Activated T-helper 1 cell treated with anti-CD3 and anti-CD28 coated beads, Interleukin-12 subunit alpha, Interleukin-12 subunit beta, Interleukin-2, Interleukin-4 antibody, amounts not matched to agents 30 ng/mL and 10 ng/mL and 1 ng/mL, durations not matched to agents 14 hours and 24 hours and 36 hours (primary cell): ENCODE measurements at places on chromosomes 7 and 10.
A peak's percentile ranks its signal among the peaks of the same experiment; 100 is the strongest.

DNA sequence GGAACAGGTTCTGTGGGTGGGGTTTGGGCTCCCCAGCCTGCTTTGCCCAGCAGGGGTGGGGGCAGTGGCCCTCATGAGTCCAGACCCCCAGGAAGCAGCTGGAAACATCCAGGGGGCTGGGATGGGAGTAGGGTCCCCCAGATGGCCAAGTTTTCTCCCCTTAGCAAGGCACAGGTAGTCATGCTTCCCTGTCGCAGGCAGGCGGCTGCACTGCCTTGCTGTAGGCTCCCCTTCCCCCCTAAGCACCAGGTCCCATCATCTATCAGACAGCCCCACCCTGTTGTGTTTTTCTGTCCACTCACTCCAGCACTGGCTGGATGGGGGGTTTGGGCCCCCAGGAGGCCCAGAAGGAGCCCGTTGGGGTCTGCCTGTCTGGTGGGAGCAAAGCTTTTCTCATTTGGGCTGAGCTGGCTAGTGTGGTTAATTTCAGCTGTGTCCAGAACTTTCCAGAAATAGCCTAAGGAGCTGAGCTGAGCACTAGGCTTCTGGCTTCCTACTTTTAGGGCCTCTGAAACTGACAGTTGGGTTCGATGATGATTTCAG is 7.9 kb downstream of the BRI3 start:
- no peak overlapping the region for H3K4me3 ChIP-seq
- no peak overlapping the region for H3K27ac ChIP-seq
- DNase-seq = no peak
- no peaks in the 10 kb centered on the region for H3K27me3 ChIP-seq

DNA sequence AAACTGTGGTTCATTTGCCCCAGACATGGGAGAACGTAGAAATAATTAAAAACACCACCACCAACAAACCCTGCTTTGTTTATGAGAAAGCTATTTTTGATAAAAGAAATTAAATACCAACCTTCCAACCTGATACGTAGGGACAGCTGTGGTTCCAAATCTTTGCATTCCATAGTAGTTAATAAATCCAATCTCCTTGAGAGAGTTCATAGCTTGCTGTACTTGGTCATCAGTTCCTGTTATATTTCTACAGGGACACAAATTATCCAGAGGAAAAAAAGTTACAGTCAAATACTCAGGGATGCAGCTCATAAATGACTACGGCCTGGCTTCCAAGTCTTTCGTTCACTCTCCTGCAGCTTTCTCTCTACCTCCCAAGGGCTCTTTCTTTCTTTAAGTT is 41.1 kb downstream of the PUS7 start:
- H3K4me3 ChIP-seq = no peak overlapping the region
- H3K4me1 ChIP-seq = no peaks in the 10 kb centered on the region

DNA sequence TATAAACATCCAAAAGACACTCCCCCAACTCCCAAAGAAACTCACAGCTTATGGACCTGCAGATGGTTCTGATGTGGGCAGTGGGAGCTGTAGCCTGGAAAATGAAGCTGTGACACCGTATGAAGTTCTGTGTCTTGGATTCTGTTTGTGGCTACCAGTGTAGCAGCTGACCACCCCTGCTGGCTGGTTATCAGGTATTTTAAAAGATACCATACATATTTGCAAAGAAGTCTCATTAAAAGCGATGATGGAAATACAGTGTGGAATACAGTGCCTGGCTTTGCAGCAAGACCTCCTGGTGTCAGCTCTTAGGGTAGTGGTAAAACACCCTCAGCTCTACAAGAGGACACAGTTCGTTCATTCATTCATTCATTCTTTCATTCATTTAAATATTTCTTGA is 194.3 kb upstream of the PRKCQ start:
- no peaks in the 10 kb centered on the region for H3K36me3 ChIP-seq
- H3K4me1 ChIP-seq = no peaks in the 10 kb centered on the region
- peaks cover 27% of the 10 kb centered on the region for H3K27me3 ChIP-seq
- no peak overlapping the region for H3K4me3 ChIP-seq
- no peak for DNase-seq
- no peak overlapping the region for H3K27ac ChIP-seq

DNA sequence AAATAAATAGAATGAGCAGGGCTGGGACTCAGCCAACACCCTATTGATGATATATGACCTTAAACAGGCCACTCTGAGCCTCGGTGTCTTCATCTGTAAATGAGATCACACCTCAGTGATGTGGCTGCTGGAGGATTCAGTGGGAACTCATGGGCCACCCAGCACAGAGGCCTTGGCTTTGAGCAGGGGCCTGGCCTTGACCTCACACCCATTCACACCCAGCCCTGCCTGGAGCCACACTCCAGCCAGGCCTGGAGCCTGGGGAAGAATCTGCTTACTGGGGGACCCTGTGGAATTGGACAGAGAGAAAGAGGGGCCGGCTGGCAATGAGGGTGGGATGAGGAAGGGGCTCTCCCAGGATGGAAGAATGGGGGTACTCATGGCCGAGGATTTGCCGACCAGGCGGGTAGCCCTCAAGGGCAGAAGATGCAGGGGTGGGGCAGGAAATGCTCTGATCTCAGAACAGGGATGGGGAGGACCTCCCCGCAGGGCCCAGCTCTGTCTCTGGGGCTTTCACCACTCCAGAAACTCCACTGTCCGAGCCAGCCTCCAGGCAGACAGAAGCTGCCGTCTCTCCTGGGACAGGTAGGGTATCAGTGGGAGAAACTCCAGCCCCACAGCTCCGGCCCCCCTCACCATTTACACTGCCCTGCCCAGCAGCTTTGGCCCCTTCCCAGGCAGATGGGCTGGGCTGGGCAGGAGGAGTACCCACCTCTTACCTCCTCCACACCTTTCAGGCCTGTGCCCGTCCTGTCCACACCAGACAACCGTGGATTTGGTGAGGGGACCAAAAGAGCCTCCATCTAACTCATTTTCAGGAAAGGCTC is 81.9 kb downstream of the RGS10 start:
- peaks cover 3% of the 10 kb centered on the region for H3K27me3 ChIP-seq
- DNase-seq = no peak
- peaks cover 3% of the 10 kb centered on the region for H3K4me1 ChIP-seq

DNA sequence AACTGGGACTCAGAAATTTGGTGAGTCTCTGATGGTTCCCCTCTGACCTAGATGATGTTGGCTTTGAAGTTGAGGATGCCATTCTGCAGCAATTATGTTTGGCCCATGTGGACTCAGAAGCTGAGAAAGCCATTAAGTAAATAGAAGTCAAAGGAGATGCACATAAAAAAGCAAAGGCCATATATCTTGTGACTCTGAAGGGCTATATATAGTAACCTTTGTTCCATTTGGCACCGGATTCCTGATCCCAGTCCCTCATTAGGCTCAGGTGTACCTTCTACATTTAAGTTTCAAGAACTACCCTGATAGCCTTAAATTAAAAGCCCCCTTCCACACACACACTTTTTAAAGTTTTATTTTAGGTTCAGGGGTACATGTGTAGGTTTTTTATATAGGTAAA is 50.0 kb upstream of the PDK4 start:
- peaks cover 2% of the 10 kb centered on the region for H3K27me3 ChIP-seq
- DNase-seq = no peak
- no peak overlapping the region for H3K27ac ChIP-seq
- H3K4me3 ChIP-seq = no peak overlapping the region
- H3K4me1 ChIP-seq = no peaks in the 10 kb centered on the region

- H3K27me3 ChIP-seq = no peaks in the 10 kb centered on the region
- H3K4me3 ChIP-seq = no peak overlapping the region
- DNase-seq = peak; percentile 15
- no peak overlapping the region for H3K27ac ChIP-seq
Measured at GRCh38 chr10:127117125-127117524, 79.3 kb downstream of the INSYN2A start.

- H3K4me3 ChIP-seq = no peak overlapping the region
- no peak overlapping the region for H3K27ac ChIP-seq
- H3K27me3 ChIP-seq = no peaks in the 10 kb centered on the region
Measured at GRCh38 chr10:130022511-130023299, 58.6 kb upstream of the EBF3 start.

DNA sequence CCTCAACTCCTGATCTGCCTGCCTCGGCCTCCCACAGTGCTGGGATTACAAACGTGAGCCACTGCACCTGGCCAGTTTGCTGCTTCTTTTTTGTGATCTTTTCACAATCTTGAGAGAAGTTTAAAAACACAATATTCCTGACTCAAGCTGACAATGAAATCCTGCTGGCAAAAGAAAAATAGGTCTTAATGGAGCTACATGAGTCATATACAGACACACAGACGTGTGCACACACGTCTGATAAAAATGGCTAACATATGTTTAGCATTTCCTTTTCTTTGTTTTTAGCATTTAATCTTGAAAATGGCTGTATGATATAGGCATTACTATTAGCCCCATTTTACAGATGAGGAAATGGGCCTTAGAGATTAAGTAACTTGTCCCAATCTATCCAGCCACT is 29.4 kb upstream of the RAB18 start:
- no peak for DNase-seq
- no peak overlapping the region for H3K27ac ChIP-seq
- no peaks in the 10 kb centered on the region for H3K4me1 ChIP-seq
- no peaks in the 10 kb centered on the region for H3K36me3 ChIP-seq
- peaks cover 11% of the 10 kb centered on the region for H3K27me3 ChIP-seq

GRCh38 chr10:25493122-25493893 is 318.5 kb downstream of the GPR158 start:
- no peak overlapping the region for H3K4me3 ChIP-seq
- DNase-seq = no peak
- H3K27ac ChIP-seq = no peak overlapping the region
- H3K36me3 ChIP-seq = no peaks in the 10 kb centered on the region
- H3K27me3 ChIP-seq = no peaks in the 10 kb centered on the region

DNA sequence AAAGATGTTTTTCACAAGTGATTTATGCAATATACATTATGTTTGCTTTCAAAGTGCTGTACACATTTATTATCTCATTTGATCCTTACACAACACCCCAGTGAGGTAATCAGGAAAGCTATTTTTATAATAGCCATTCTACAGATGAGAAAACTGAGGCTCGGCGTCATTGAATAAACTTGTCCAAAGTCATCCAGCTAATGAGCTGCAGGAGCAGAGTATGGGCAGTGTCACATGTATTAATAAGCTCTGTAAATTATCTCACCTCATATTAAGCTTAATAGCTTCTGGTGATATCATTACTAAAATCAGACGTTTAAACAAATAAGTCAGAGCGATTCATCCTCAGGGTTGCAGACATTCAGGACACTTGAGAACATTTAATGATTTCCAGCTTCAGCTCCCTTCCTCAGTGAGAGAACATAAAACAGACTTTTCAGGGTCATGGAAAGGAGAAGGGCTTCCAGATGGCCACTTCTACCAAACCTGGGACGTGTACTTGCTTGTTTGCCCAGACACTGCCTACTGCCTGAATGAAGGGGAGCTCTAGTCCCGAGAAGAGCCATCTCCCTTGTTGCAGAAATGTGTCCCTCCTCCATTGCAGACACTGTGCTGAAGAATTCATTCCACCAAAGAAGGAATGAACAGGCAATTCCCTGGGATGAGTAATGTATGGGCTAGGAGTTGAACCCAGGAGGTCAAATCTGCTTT is 20.5 kb upstream of the FZD1 start:
- no peak for DNase-seq
- no peak overlapping the region for H3K27ac ChIP-seq
- H3K4me1 ChIP-seq = no peaks in the 10 kb centered on the region
- no peaks in the 10 kb centered on the region for H3K36me3 ChIP-seq

DNA sequence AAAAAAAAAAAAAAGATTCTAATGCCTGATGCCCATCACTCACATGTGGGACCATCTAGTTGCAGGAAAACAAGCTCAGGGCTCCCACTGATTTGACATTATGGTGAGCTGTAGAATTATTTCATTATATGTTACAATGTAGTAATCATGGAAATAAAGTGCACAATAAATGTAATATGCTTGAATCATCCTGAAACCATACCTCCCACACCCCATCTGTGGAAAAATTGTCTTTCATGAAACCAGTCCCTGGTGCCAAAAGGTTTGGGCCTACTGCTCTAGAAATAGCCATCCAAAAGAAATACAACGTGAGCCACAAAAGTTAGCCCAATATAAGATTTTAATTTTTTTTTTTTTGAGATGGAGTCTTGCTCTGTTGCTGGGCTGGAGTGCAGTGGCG is 265.1 kb downstream of the PRPF18 start:
- H3K27me3 ChIP-seq = peaks cover 9% of the 10 kb centered on the region
- no peak overlapping the region for H3K4me3 ChIP-seq
- H3K4me1 ChIP-seq = no peaks in the 10 kb centered on the region
- H3K27ac ChIP-seq = no peak overlapping the region
- no peaks in the 10 kb centered on the region for H3K36me3 ChIP-seq

GRCh38 chr10:92125144-92125543 is 165.7 kb downstream of the CPEB3 start:
- H3K27me3 ChIP-seq = peaks cover 1% of the 10 kb centered on the region
- DNase-seq = no peak
- H3K4me1 ChIP-seq = no peaks in the 10 kb centered on the region
- H3K27ac ChIP-seq = no peak overlapping the region
- no peak overlapping the region for H3K4me3 ChIP-seq

DNA sequence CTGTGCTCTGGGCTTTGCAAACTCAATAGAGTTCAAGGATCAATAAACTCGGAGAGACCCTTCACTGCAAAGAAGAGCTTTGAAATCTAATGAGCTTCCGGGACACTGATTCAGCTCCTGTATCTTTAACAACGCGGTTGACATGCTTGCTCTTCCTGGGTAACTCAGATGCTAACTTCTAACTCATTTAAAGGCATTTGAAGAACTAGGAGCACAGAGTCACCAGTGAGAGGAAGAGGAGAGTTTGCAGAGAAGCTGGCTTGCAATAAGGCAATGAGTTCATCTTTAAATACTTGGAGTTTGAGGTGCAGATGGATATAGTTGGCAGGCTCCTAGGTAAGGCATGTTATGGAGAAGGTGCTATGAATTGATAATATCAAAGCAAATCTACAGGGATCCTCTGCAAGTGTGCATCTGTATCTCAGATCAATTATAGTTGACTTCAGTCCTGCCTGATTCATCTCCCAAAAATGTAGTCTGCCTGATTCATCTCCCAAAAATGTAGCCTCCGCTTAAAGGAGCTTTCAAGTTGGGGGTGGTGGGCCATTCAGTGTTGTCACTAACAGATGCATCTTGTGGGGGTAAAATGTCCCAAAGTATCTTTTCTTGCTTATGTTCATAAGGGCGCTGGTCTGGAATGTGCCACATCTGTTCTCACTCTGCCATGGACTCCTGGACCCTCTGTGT is 182.5 kb upstream of the PRSS58 start:
- DNase-seq = no peak
- no peak overlapping the region for H3K27ac ChIP-seq
- no peak overlapping the region for H3K4me3 ChIP-seq
- peaks cover 46% of the 10 kb centered on the region for H3K4me1 ChIP-seq
